D721Med (cell line): ENCODE measurements at places on chromosomes 1 and 21.

DNA sequence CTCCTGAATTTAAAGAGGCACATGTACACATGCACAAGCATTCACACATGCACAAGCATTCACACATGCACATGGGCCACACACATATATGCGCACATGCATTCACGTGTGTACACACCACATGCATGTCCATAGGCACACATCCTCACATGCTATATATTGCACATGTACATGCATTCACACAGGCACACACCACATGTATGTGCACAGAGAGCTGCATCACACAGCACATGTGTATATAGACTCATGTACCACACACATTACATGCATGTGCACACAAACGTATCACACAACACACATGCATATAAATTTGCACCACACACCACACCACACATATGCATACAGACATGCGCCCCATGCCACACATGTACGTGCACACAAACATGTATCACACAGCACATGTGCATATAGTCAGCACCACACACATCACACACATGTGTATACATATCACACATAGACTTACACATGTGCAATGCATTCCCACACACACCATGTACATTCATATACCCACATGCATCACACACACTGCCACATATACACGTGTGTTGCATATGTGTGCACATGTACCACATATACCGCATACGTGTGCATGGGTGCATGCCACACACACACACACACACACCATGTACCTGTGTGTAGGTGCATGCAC, 54.6 kb upstream of the COL18A1 start:
- no peak for DNase-seq

GRCh38 chr1:18955441-18956192, 859 bp downstream of the IFFO2 start:
- DNase-seq, result no peak

GRCh38 chr1:167808104-167808503, 86.3 kb downstream of the MPZL1 start:
- DNase-seq, result no peak

- no peak for DNase-seq
These were observed 9.0 kb upstream of the SMIM1 start for GRCh38 chr1:3763351-3764125.

- no peak for DNase-seq
These were observed 334.3 kb downstream of the TGFB2 start for GRCh38 chr1:218679391-218679790.
